ENCODE measurements at places on chromosomes 11 and 22. TPM values are rescaled to one million over a fixed set of nuclear protein-coding genes. Genes with fewer than 3 reads are reported as not detected.
A peak's percentile ranks its signal among the peaks of the same experiment; 100 is the strongest.

DNA sequence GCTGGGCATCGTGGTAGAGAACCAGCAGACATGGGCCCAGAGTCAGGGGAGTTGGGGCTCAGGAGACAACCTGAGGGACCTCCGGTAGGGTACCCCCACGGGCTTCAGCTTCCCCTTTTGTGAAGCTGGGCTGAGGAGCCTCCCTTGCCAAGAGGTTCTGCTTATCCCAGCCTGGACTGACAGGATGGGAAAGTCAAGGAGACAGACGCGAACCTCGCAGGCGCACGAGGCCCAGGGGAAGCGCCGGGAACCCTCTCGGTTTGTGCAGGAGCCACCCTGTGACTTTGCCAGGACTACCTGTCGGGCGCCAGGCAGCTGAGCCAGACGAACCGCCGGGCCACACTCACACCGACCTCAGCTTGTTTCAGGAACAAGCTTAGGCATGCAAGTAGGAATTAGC, 566.1 kb downstream of the BRD1 start:
- DNase-seq, result no peak

The MS4A3 gene
- 0.22 TPM for total RNA-seq

GRCh38 chr11:68810164-68810563, 31.6 kb downstream of the CPT1A start:
- DNase-seq, result peak; percentile 71

The OR10A2 gene
- not detected for total RNA-seq

The GRAMD1B gene
- total RNA-seq, result 344 TPM

The ABTB2 gene
- 7.2 TPM for total RNA-seq

DNA sequence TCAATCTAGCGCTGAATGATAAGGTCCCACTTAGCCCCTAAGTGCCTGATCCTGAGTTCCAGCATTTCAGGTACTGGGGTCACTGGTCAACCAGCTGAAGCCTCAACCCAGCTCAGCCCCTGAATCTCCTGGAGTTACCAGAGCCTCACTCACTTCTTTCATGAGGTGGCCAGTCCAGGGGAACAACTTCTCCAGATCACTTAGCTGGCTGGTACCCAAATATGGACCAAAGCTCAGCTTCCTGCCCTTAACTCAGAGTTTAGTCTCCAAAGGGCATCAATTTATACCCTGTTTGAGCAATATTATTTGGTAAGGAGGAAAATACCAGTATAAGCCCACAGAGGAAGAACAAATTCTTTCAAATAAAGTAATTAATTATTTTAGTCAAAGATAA, 105.6 kb downstream of the SLC1A2 start:
- no peak for DNase-seq
